Activated naive CD8-positive, alpha-beta T cell treated with anti-CD3 and anti-CD28 coated beads, Interleukin-2, amount 10 ng/mL, durations not matched to agents 7 days and 5 days (primary cell): ENCODE measurements at places on chromosomes 3 and 15. TPM values are rescaled to one million over a fixed set of nuclear protein-coding genes. Genes with fewer than 3 reads are reported as not detected.

GRCh38 chr3:72953325-72953956 is 43.2 kb upstream of the PPP4R2 start:
- no peak for DNase-seq

DNA sequence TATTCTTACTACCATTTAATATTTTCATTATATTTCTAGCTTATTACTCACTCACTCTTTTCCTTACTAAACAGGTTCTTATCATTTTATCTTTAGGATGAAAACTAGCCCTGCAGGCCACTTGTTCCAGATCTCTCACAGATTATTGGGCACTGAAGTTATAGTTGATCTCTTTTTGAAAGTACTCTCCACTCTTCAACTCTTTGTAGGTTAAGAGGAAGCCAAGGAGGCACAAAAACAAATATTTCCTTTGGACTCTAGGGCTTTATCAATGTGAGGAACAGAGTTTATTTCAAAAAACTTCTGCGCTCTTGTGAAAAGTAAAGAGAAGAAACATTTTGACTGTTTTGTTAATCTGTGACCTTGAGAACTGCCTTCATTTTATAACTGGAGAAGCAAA is 96.0 kb upstream of the NPHP3 start:
- DNase-seq, result no peak

DNA sequence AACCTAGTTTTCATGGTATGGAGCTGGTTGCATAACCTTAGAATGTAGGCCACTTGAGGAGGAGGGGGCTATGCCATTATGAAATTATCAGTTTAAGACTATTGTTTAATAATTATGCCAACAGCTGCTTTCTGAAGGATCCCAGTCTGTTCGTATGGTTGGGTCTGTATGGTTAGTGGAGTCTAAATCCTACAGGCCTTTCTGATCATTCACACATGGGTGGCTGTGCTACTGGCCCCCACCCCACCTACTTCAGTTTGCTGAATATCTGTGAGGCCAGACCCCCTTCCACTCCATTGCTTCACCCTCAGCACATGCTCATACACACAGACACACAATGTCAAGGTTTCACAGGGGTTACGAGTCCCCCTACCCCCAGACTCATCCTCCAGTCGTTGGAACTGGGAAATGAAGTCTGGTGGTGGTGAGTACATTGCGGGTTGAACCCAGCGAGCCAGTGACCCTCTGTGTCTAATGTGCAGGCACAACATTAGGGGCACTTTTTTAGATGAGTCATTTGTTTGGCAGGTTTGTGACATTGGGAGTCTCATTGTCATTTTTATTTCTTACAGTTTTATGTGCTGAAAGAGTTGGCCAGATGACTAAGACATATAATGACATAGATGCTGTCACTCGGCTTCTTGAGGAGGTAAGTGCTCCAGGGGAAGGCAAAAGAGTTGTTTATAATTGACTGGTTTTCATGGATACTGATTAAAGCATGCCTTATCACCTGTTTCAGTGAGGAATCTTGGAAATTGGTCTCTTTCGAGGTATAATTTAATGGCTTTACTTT is 85.3 kb downstream of the TRAK1 start:
- no peak for DNase-seq

The DUOXA2 gene
- not detected for total RNA-seq

- DNase-seq, result no peak
Measured at GRCh38 chr15:100493213-100493612, 35.5 kb downstream of the CERS3 start.

GRCh38 chr3:59319442-59319841 is 269.6 kb upstream of the CFAP20DC start:
- no peak for DNase-seq

- DNase-seq, result no peak
Measured at GRCh38 chr3:143326983-143327778, 207.6 kb downstream of the CHST2 start.

- no peak for DNase-seq
Measured at GRCh38 chr3:178284181-178284580, 252.1 kb upstream of the KCNMB2 start.

GRCh38 chr3:42501681-42502428 is 588 bp upstream of the VIPR1 start:
- peak; percentile 80 for DNase-seq

The GP9 gene
- not detected for total RNA-seq

DNA sequence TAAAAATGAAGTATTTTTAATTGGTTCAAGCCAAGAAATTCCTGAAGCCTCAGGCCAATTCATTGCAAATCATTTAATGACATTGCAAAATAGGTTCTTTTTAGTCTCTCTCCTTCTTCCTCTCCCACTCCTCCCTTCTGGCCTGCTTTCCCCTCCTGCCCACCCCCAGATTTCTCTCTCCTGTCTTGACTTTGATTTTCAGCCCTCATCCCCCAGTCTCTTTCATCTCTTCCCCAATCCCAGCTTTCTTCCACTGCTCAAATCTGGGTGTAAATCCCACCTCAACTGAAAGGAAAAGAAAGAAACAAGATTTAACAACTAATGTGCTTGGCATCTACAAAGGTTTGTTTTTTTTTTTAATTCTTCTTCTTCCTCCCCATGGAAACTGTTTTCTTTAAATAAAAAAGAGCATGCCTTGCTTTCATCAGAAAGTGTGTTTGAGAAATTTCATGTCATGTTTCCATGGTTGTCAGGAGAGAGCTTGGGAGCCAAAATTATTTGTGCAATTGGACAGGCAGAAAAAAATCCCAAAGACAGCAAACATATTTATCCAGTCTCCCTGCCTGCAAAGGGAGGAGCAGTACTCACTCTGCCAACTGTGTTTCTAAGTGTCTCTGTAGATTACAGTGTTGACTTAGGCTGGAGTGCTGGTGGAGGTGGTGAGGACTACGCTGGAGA is 50.4 kb downstream of the BOC start:
- DNase-seq, result no peak

The DCBLD2 gene
- 1.2 TPM for total RNA-seq

The PSTPIP1 gene
- total RNA-seq, result 238 TPM

GRCh38 chr3:186075489-186075888 is 33.4 kb downstream of the ETV5 start:
- no peak for DNase-seq
